ENCODE measurements at places on chromosomes 11 and 22.
A peak's percentile ranks its signal among the peaks of the same experiment; 100 is the strongest.

DNA sequence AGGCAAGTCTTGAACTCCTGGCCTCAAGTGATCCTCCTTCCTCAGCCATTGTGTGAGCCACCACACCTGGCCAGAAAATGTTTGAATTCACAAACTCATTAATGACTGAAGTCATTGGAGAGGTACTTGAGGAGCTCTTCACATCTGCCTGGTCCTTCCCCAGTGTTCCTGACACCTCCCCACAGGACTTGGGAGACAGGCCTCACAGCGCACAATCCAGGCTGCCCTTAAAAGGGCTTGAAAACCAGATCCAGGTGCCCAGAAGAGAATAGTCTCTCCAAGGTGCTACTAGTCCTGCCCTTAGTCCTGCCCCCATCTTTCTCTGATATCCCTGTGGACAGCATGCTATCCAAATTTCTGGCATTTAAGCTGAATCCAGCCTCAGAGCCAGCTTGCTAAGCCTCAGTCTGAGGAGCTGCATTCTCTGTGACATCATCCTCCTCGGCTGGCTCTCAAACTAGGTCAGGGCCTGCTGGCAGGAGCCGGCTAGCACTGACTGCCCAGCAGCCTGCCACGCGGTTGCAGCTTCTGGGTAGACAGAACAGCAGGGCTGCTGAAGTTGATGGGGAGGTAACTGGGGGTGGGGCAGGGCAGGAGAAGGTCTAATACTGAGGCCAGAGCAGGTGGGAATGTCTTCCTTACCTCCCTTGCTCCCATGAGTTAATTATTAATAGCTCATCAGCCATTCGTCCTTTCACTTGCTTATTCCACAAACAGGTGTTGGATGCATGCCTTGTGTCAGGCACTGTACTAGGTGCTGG lies 35.3 kb upstream of the NECTIN1 start:
- DNase-seq = no peak

GRCh38 chr22:27246558-27246957 lies 555.0 kb downstream of the MN1 start:
- no peak for DNase-seq

DNA sequence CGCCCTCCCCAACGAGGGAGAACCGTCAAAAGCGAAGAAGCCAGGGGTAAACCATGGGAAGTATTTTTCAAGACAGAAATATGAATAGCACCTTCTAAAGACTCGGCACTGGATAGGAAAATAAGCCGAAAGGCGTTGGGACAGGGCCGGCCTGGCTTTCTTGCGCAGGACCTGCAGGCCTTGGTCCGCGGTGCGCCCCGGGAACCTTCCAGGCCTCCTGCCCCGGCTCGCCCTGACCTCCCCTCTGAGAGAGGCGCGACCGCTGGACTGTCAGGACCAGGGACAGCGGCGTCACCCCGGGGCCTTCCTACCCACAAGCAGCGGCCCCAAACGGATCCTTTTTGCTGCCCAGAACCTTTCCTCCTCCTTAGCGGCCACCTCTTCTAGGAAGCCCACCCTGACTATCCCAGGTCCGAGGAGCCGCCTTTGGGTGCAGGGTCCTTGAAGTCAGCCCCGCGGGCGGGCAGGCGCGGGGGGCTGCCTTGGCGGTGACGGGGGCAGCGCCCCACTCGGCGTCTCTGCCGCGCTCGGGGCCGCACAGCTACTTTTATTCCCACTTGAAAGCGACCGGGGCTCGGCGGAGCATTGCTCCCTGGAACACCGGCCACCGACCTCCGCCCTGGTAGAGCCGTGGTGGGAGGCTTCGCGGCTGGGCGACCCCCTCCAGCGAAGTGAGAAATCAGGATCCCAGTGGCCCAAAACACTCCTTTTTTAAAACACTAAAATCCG lies 650 bp upstream of the MAPK11 start:
- DNase-seq = no peak

DNA sequence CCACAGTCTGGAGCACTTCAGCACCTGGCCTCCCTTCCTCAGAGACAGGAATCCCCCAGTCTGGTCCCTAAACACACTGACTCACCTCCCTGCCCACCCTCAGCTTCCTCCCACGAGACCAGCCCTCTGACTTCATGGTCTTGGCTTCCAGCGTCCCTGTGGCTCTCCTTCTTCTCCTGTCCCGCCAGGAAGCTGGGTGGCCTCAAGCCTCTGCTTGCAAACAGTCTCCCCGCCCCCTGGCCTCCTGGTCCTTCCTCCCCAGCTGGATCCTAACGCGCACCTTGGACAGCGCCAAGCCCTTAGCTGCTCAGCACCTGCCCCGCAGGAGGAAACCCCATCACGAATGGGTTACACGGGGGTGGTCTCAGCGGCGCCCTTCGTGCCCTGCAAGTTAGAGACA lies 4.5 kb downstream of the NCF4 start:
- no peak for DNase-seq

GRCh38 chr22:22705328-22706100 lies 61.1 kb downstream of the GGTLC2 start:
- DNase-seq = no peak

DNA sequence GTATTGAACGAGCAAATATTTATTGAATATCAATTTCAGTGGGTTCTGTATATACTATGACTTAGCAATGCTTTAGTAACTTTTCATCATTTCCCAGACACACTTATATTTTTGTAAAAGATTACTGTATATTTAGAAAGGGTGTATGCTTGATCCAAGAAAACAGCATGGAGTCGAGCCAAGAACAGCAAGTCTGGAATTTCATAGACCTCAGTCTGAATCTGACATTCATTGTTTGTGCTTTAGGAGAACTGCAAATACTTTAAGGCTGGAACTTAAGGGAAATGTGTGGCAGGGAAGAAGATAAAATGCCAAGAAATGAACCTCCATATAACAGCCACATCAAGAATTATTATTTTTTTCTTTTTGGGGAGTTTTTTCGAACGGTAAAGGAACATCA lies 1156.8 kb downstream of the LRRC4C start:
- no peak for DNase-seq

DNA sequence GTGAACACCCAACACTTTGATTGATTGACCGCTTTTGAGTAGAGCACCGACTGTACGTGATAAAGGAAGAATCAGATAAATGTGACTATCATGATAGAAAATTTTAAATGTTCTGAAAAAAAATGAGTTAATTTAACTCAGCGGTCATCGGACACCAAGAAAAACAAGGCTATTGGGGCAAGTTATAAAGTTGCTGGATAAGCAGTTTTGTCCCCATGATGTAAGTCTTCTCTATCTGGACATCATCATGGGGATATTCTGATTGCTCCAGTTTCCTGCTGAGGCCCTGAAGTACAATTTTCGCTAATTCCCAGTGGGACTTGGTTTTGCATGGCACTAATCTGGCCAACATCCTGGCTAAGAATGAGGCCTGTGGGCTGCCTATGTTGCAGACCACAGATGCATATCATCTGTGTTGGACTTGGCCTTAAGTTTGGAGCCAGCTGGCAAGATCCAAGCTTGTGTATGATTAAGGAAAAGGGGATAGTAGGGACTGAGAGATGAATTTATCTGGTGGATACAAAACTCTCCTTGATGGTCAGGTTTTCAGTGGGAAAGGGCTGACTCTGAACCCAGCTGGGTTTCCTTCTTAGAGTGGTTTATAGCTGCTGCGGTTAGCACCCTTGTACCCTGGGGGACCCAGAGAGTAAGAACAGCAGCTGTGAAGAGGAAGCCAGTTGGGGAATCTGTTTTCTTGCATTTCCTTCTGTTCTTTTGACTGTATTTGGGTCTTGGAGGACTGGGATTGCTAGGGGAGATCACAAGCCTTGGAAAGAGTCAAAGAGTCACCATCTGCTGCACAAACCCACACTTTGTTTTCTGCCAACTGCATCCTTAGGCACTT lies 118.3 kb downstream of the SEZ6L start:
- no peak for DNase-seq

- DNase-seq = no peak
These were observed 8.8 kb upstream of the MED17 start for GRCh38 chr11:93775289-93775688.

DNA sequence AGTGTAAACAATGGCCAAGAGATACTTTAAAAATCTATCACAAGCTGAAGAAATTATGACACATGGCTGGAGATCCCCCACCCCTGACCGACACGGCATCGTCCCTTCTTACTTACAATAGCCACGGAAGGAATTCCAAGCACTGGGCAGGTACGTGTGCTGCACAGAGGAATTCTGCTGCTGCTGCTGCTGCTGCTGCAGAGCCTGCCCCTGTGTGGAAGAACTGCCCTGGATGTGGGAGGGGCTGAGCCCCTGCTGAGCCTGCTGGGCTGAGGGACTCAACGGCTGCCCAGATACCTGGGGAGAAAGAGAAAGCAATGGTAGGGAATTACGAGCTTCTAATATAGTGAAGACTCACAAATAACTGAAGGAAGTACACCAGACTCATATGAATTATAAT lies 15.0 kb upstream of the NFRKB start:
- DNase-seq = no peak

DNA sequence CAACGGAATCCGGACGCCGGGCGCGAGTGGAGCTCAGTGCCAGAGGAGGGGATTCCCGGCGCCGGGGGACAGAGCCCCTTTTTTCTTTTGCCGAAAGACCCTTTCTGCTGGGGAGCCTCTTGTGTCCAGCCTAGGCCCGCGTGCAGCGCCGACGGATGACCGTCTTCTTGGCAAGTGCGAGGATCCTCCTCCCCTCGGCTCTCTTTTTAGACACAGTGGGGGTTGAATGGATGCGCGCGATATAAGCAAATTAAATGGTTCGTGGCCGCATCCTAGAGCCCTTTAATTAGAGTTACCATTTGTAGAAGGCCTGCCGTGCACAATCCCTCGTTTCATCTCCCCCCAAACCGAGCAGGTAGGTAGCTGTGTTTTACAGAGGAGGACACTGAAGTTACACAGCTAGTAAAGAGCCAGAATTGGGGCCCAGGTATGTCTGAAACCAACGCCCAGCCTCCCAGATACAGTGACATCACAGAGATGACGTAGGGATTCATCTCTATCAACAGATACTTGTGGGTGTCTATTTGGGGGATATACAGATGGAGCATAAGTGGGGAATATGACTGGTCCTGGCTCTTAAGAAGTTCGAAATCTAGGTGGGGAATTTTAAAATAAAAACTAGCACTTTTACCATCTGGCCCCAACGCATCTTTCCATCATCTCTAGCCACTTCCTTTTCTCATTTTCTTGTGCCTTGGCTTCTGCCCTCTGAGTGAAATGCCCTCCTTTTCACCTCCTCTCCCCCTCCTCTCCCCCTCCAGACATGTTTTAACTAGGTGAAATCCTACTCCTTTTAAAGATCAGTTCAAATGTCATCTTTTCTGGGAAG lies 875 bp downstream of the TCP11L1 start:
- peak; percentile 49 for DNase-seq

DNA sequence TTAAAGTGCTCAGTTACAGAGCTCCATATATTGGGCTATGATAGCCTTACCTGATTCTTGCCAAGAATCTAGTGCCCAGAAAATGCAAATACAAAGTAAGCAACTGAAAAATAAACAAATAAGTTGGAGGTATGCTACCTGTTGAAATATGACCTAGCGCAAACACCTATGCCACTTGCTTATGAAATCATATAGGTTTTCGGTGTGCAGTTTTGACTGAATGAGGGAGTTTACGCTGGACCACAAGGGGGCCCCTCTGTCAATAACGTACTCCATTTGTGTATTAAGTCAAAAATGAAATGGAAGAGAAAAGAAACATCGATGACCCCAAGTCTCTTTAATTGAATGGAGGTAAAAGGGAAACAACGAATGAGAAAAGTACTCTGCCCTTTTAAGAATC lies 84.9 kb upstream of the TRIM77 start:
- no peak for DNase-seq

DNA sequence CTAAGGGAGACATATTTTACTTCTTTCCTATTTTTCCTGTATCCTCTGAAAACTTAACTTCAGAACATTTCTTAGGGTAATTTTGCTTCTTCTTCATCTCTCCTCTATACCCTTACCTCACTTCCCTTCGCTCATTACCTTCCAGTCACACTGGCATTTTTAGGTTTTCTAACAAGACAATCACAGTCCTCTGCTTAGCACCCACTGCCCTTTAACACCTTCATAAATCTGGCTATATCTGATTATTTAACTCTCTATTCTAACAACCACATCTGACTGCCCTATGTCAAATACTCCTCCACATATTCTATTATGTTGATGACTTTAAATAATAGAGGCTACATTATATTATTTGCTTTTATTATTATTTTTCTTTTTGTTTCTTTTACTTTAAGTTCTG lies 1058.0 kb upstream of the CNTN5 start:
- DNase-seq = no peak

DNA sequence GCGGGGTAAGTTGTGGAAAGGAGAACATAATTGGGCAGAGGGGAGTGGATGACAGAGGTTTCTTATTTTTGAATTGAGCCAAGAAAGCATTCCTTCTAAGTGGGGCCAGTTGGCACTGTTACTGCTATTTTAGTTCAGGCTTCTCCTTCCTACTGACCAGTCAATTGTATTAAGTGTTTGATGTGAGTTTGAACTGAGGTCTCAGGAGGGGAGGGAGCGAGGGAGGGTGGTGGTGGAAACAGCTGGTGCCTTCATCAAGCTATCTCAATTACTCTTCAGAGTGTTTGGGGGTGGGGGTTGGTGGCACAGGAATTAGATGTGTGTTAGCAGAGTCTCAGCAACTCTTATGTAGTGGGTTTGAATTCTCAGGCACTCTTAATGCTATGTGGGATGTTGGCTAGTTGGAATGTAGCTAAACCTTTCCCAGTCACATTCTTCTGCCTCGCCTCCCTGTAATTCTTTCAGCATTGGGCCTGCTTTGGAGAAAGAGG lies 14.5 kb downstream of the CTNND1 start:
- no peak for DNase-seq

GRCh38 chr11:47603295-47603694 lies 9.1 kb upstream of the C1QTNF4 start:
- no peak for DNase-seq

GRCh38 chr22:31093086-31093850 lies 12.2 kb downstream of the SMTN start:
- no peak for DNase-seq

DNA sequence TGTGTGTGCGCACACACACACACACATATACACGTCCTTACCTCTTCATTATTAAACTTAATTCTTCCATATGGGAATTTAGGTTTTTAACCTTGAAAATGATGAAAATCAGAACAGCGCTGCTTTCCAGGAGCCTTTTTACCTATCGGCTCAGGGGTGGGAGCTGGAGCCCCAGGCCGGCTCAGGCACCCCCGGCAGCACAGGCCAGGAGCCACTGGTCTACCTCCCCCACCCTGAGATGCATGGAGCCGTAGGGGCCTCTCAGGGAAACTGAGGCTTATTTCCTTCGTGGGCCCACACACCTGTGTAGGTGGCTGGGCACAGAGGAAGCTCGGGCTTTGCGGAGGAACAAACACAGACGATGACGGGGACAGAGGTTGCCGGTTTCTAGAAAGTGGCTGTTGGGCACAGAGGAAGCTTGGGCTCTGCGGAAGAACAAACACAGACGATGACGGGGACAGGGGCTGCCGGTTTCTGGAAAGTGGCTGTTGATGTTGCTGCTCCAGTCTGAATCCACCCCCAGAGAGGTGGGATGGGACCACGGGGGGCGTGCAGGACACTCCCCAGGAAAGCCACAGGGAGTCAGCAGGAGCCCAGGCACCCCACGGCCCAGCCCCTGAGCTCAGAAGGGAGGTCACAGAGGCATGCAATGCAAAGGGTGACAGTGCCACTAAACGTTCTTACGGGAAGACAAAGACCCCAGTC lies 149.4 kb downstream of the BRD1 start:
- no peak for DNase-seq

Measured in RWPE1 (cell line).